Heart right ventricle (tissue), 16 donors: ENCODE measurements at places on chromosomes 5 and 9. TPM values are rescaled to one million over a fixed set of nuclear protein-coding genes. Genes with fewer than 3 reads are reported as not detected.
A peak's percentile ranks its signal among the peaks of the same experiment; 100 is the strongest.

The BTNL8 gene
- total RNA-seq = not detected

The ADAMTS16 gene
- total RNA-seq = 0.47 TPM

DNA sequence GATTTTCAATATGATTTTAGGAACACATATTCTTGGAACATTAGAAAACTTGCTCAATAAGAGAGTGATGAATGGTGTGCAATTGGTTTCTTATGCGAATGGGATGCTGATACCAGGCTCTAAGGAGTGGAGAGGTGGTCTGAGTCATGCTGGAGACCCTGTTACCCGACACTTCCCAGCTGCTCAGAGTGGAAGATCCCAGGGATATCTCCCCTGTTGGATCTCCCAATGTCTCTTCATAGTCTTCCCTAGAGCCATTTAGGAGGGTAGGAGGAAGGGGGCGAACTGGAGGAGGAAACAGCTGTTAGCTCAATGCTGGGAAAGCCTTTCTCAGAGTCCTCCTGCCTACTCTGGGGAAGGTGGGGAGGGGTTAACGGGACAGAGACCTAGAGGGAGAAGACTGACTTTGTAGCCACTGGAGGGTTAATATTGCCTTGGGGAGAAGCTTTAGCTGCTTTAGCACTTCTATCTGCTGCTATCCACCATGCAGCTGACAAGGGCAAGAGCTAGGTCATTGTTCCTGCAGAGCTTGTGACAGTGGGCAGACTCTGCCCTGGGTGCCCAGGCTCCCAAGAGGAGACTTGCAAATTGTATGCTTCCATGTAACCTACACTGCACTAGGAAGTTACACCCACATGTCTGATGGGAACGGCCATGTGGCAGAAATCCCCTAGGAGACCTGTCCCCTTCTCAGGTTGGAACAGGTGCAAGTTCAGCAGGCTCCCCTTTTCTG, 301.0 kb downstream of the GADD45G start:
- no peaks in the 10 kb centered on the region for H3K36me3 ChIP-seq
- H3K4me1 ChIP-seq = no peaks in the 10 kb centered on the region
- no peak overlapping the region for H3K4me3 ChIP-seq
- no peaks in the 10 kb centered on the region for H3K27me3 ChIP-seq

- peaks cover 6% of the 10 kb centered on the region for H3K4me1 ChIP-seq
- H3K27me3 ChIP-seq = no peaks in the 10 kb centered on the region
- no peak overlapping the region for H3K27ac ChIP-seq
- H3K4me3 ChIP-seq = no peak overlapping the region
Observed at GRCh38 chr5:140143521-140144258, 18.0 kb downstream of the IGIP start.

DNA sequence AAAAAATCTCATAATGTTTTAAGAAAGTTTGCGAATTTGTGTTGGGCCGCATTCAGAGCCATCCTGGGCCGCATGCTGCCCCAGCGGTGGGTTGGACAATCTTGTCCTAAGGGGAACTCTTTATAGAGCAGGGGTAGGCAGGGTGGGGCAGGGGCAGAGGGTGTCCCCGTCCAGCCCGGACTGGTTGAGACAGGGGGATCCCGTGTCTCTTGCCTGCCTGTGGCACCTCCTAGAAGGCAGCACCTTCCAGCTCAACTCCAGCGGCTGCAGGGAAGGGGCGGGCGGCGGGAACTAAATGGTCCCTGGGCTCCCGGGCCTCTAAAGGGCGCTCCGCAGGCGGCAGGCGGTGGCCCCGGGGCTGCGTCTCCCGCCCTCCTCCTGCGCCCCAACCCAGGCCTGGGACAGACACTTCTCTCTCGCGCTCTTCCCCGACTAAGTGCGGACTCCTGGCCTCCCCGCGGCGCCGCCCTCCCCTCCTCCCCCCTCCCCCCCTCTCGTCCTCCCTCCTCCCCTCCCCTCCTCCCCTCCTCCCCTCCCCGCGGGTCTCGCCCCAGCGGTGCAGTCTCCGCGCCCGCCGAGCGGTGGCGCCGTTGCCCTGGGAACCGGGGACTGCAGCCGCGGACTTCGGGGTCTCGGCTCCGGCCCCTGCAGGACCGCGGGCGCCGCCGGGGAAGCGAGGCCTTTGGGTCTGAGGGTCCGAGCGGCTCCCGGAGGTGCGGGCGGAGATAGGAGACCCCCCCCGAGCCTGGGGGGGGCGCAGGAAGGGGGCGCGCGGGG, 132.6 kb downstream of the MRPL36 start:
- no peak overlapping the region for H3K27ac ChIP-seq
- DNase-seq = no peak
- peak overlapping the region; percentile 26 for H3K4me3 ChIP-seq
- no peaks in the 10 kb centered on the region for H3K36me3 ChIP-seq

DNA sequence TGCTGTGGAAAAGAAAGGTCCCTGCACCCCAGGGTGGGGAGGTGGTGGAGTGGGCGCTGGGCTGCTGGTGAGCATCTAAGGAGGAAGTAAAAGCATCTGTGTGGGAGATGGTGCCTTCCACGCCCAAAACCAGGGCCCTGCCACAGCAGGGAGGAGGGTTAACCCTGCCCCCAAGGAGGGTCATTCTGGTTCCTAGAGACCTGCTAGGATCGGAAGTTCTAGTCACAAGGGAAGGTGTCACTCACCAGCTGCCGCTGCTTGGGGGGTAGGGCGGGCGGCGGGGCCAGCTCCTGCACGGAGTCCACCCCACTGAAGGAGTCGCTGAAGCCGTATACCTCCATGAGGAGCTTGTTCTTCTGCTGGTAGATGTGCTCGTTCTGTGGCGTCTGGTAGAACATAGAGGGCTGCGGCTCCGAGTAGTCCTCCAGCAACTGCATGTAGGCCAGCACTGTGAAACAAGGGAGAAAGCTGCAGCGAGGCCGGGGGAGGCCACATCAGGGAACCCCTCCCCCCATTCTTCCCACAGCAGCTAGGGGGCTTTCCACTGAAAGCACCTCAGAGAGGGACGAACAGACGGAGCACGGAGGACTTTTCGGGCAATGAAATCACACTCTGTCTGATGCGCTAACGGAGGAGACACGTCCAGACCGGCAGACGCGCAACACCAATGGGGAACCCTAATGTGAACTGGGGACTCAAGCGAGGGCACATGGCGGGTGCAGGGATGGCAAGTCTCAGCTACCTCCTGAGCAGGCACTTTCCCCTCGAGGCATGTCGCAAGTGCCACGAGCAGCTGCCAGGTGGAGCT, 76.4 kb downstream of the PRRT1B start:
- H3K4me1 ChIP-seq = peaks cover 42% of the 10 kb centered on the region
- no peak overlapping the region for H3K4me3 ChIP-seq
- no peak overlapping the region for H3K27ac ChIP-seq
- DNase-seq = no peak

DNA sequence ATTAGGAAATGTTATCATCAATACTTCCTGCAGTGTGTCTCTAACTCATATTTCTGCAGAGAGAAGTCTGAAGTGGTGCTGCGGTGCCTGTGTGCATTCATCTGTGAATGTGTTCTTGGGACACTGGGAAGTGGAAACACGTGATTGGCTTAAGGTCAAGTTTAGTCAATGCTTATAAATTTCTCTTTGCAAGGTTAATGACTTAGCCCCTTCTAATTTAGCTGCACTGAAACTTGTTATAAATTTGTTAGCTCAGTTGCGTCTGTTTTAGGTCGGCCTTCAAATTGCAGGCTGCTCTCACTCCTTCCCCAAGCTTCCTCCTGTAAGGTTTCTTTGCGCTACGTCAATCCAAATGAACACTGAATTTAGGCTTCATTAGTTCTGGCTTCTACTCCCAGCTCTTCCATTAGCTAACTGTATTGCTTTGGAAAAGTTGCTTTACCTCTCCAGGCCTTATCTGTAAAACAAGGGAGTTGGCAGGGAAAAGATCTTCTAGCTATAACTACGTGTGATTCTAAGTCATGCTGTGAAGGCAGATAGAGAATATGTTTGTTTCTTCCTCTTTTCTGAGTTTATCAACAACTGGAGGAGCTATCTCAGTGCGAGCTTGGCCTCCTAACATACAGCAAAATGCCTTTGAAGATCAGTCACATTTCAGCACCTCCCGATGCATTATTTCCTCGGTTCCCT, 341.8 kb downstream of the NFIB start:
- H3K36me3 ChIP-seq = no peaks in the 10 kb centered on the region
- H3K27ac ChIP-seq = no peak overlapping the region
- no peak overlapping the region for H3K4me3 ChIP-seq
- peaks cover 28% of the 10 kb centered on the region for H3K4me1 ChIP-seq
- H3K27me3 ChIP-seq = no peaks in the 10 kb centered on the region
- no peak for DNase-seq

DNA sequence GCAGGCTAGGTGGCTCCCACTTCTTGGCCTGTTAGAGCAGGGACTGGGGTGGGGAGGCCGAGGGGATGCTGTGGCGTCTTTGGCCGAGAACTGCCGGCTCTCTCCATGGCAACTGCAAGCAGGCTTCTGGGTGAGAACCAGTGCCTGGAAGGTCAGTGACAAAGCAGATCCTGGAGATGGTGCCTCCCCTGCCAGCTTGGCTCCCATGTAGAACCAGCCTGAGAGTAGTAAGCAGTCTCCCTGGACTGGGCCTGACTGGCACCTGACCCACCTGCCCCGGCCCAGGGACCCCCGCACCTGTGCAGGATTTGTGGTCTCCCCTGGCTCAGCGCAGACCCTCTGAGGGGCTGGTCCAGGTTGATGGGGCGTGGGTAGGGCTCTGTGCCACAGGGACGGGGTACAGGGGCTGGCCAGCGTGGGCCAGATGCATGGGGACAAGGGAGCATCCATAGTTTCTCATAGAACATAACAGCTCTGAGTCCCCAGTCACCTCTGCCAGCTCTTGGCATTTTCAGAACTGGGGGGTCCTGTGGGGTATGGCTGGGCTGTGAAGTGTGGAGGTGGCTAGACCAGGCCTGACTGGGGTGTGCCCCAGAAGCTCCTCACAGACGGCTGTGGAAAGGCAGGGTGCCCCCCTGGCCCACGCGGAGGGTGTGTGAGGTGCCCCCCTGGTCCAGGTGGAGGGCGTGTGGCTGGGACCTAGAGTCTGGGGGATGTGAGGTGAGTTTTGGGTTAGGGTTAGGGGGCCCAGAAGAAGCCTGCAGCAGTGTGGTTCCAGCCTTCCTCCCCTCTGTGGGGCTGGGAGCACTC, 22.2 kb downstream of the CACNA1B start:
- H3K27ac ChIP-seq = no peak overlapping the region
- H3K27me3 ChIP-seq = no peaks in the 10 kb centered on the region
- H3K4me1 ChIP-seq = no peaks in the 10 kb centered on the region
- no peak overlapping the region for H3K4me3 ChIP-seq

The PCDHB2 gene
- total RNA-seq = 2.3 TPM

The PRSS3 gene
- total RNA-seq = not detected

The CCL21 gene
- total RNA-seq = 3.5 TPM

GRCh38 chr5:123478546-123478945, 33.4 kb upstream of the CSNK1G3 start:
- H3K27ac ChIP-seq = no peak overlapping the region
- no peak for DNase-seq
- no peaks in the 10 kb centered on the region for H3K4me1 ChIP-seq
- H3K4me3 ChIP-seq = no peak overlapping the region
- H3K36me3 ChIP-seq = no peaks in the 10 kb centered on the region
- H3K27me3 ChIP-seq = no peaks in the 10 kb centered on the region

DNA sequence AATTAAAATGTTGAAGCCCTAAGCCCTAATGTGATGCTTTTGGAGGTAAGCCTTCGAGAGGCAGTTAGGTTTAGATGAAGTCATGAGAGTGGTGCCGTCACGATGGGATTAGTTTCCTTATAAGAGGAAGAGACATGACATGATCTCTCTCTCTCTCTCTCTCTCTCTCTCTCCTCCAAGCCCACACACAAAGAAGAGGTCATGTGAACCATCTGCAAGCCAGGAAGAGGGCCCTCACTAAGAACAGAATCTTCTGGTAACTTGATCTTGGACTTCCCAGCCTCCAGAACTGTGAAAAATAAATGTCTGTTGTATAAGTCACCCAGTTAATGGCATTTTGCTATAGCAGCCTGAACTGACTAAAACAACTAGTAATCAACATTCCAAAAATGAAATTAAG, 175.5 kb downstream of the GNA14 start:
- DNase-seq = no peak
- no peaks in the 10 kb centered on the region for H3K36me3 ChIP-seq
- H3K4me3 ChIP-seq = no peak overlapping the region
- no peaks in the 10 kb centered on the region for H3K4me1 ChIP-seq

The ARL14EPL gene
- not detected for total RNA-seq

DNA sequence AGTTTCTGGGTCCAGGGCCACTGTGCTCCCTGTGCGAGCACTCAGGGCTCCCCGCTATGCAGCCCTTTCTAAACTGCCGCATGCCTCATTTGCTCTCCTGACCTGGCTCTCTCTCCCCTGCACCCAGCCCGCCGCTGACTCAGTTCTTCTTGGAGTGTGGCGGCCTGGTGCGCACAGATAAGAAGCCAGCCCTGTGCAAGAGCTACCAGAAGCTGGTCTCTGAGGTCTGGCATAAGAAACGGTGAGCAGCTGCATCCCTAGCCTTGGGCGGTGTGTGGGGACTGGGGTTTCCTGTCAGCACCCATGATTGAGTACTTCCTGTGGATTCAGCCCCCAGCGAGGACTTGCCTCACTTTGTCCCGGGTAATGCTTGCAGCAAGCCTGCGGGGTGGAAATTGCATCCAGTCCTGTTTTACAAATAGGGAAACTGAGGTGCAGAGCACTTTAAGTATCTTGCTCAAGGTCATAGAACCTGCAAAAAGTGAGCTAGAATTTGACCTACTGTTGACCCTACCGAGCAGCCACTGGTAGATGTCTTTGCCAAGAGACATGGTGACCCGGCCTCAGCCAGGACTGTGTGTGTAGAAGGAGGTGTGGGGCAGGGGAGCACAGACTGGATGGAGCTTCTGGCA, 27.9 kb downstream of the USP20 start:
- H3K4me3 ChIP-seq = no peak overlapping the region
- no peak for DNase-seq
- H3K27ac ChIP-seq = no peak overlapping the region
- no peaks in the 10 kb centered on the region for H3K27me3 ChIP-seq

DNA sequence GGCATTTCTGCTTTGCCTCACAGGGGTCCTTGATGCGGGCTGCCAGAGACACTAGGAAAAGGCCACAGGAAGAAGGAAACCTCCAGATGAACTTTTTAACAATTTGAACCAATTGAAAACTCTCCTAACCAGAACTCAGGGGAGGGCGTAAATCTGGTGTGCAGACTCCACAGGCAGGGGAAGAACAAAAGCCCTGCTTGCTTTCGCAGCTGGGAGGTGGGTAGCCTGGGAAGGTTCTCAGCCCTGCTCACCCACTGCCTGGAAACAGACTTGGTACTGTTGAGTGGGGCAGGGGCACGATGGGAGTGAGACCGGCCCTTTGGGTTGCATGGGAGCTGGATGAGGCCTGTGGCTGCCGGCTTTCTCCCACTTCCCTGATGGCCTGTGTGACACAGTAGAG, 237.8 kb upstream of the TLE4 start:
- DNase-seq = no peak
- H3K27ac ChIP-seq = no peak overlapping the region
- no peaks in the 10 kb centered on the region for H3K27me3 ChIP-seq

- DNase-seq = peak; percentile 74
- no peak overlapping the region for H3K4me3 ChIP-seq
- no peaks in the 10 kb centered on the region for H3K27me3 ChIP-seq
- H3K27ac ChIP-seq = peak overlapping the region; percentile 79
- H3K4me1 ChIP-seq = peaks cover 73% of the 10 kb centered on the region
- H3K36me3 ChIP-seq = no peaks in the 10 kb centered on the region
Observed at GRCh38 chr5:38466424-38467189, 89.8 kb downstream of the LIFR start.
